ENCODE measurements at places on chromosomes 5 and 9.

GRCh38 chr9:88521308-88521707, 13.7 kb upstream of the NXNL2 start:
- no peak for DNase-seq

DNA sequence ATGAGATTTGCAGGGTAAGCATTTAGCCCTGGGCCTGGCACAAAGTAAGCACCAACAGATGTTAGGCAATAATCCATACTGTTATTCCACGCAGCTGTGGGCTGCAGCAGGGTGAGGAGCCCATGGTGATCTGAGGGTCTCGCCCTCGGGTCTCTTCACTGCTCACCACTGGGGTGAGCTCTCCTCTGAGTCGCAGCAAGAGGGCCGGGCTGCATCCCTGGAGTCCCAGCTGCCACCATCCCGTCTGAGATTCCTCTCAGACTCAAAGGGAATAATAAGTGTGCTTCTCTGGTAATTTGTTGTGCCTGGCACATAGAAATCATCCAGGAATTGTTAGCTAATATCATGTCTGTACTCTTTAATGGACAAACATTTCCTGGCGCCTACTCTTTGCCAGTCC, 6.9 kb downstream of the NKX2-5 start:
- DNase-seq: no peak

GRCh38 chr5:154351566-154351965, 94.2 kb upstream of the SAP30L start:
- DNase-seq: no peak

DNA sequence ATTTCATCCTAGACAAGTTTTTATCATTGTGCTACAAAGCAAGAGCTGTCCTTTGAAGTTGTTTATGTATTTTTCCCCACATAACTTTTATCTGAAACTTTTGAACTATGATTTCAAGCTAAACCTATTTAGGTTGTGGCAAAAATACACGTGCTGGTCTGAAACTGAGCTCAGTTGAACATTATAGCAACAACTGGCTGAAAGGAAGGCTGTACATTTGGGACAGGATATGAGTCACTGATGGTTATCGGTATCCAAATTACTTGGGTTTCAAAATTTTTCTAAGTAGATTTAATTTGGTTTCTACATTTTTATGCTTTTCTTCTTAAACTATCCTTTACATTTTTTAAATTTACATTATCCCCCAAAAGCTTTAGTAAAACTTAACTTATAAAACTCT, 627.3 kb upstream of the NUDT12 start:
- no peak for DNase-seq
